ENCODE measurements at places on chromosomes 16 and 17.

DNA sequence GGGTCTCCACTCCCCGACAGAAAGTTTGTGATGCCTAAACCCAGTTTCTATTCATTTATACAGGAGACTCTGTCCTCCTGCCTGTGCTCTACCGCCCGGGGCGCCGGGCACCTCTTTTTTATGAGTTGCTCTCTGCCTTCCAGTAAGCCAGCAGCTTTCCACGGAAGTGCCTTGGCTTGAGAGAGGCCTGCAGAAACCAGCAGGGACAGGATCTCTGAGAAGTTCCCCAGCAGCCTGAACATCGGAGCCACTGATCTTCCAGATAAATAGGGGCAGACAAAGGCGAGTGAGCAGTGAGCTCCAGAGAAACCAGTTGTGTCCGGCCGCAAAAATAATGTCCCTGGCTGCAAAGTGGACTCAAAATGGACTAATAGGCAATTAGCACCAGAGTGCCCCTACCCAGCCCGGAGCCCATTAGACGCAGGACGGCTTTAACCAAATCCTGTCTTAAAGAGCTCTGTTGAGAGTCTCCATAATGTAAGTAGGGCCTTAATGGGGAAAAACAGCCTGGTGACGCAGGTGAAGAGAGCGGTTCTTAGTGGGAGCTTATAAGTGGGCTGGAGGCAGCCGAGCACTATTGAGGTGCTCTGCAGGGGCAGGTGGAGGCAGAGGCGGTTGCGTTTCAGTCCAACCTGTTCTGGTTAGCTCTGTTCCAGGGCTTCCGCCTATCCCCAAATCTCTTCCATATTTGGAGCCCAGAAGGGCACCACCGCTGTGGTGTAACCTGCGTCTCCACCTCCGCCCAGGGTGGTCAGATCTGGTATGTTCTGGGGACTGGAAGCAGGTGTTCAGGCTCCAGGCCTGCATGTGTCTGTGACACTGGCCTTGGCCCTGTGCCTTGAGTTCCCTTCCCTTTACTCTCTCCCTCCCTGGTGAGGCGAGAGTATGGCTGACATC, 74.1 kb downstream of the NT5M start:
- no peak for DNase-seq

DNA sequence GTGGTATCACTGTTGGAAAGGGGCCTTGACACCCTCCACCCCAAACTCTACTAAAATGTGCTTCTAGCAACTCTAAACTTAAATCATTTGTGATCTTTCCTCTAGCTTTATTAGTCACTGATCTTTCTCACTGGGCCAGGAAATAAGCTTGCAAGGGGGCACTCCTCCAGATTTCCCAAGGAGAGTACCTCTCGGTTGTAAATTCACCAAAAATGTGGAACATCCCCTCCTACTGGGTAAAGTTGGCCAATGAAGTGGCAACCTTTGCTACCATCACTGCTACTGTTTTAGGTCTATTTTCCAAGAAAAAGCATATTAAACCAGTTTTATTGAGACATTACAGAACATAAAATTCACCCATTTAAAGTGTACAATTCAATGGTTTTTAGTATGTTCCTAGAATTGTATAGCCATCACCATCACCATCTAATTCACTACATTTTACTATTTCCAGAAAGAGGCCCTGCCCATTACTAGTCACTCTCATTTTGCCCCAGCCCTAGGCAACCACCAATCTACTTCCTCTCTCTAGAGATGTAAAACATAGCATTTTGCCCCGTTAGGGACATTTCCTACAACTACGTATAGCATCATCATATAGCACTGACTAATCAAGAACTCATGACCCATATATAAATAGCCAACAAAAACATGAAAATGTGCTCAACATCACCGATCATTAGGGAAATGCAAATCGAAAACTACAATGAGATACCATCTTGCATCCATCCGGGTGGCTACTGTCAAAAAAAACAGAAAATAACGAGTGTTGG, 44.6 kb upstream of the ADCY9 start:
- DNase-seq = no peak

DNA sequence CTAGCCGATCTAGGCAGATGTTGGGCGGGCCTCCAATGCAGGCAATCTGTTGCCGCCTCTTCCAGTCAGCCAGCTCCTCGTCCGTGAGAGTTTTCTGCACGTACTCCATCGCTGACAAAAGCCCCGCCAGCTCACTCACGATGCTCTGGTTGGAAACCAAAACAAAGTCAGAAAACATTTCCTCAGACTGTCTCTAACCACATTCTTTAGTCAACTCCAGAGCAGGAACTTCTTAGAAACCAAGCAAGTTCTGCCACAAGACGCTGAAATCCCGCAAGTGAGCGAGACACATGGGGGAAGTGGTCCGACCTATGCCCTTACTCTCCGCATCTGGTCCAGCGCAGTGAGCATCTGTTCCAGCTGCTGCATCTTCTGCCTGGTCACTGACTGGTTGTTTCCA, 49.1 kb downstream of the STAT5A start:
- no peak for DNase-seq

DNA sequence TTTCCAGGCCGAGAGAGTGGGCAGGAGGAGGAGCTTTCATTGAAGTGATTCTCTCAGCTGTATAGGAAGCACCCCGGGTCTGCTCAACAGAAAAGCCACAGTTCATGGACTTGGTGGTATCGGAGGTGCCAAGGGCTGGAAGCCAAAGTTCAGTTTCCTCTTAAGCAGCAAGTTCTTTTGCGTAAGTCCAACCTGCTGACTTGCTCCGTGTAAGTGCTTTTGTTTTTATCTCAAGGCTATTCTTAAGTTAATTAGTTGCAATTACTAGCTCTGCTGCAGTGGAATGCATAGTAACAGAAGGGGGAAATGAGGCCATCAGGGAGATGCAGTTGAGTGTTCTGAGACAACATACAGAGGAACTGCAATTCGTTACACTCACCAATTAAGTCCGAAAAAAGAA, 44.6 kb downstream of the SMIM36 start:
- no peak for DNase-seq

DNA sequence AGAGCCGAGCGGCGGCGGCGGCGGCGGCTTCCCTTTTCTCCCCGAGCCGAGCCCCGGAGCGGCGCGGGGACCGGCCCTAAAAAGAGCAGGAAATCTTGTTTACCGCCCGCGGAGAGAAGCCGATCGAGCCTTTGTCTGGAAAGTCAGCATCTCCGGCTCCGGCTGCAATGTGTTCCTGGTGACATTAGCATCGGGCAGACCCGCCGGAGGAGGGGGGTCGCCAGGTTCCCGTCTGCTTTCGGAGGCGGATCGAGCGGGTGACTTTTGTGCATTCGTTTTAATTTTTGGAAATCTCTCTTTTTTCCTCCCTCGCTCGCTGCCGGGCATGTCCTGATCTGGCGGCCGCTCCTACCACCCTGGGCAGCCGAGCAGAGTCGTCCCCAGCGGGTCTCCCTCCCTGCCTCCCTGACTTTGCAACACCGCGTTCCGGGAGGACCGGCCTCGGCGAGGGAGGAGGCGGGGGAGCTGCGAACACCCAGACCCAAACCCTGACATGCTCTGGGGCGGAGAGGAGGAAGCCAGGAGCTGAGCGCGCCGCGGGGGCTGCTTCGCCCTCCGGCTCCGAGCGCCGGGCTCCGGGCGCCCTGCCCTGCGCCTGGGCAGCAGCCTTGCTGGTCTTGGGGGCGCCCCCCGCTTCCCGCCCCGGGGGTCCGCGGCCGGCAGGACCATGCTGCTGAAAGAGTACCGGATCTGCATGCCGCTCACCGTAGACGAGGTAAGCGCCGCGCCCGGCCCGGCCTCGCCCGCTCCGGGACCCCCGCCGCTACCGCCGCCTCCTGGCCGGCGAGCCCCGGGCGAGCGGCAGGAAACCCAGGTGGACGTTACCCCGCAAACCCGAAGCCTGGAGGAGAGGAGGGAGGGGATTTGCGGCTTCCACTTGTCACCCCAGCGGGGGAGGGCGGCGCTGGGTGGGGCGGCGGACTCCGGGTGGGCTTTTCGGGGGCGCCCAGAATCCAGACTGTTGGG, 690 bp downstream of the PITPNC1 start:
- no peak for DNase-seq

GRCh38 chr16:28285649-28286048, 6.7 kb upstream of the SBK1 start:
- DNase-seq = no peak
